ENCODE measurements at places on chromosomes 2 and 18.

- DNase-seq = no peak
These were observed 18.3 kb downstream of the NHEJ1 start for GRCh38 chr2:219142329-219142728.

GRCh38 chr2:134152045-134153010 is 101.5 kb upstream of the MGAT5 start:
- no peak for DNase-seq

DNA sequence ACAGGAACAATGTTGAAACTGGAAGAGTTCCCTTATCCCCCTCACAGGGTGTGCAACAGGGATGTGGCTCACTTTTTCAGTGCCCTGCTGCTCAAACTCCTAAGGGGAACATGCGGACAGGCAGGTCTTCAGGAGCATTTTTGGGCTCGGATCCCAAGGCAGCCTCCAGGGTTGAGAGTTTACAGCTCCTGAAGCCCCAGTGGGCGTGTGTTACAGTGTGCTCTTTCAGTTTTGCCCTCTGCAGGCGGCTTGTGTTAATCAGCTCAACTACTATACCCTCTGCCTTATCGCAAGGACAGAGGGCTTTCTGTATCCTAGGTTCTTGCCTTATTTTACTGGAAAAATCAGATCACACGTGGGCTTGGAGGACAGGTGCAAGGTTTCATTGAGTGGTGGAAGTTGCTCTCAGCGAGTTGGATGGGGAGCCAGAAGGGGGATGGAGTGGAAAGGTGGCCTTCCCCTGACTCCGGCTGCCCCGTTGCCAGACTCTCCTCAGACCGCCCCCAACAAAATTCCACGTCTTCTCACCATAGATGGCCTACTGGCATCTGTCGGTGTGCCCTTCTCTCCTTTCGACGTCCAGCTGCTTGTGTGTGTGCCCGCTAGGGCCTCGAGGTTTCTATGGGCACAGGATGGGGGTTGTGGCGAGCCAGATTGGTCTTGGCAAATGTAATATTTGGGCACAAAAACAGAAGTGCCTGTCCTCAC is 541.9 kb downstream of the TMX3 start:
- DNase-seq = no peak

DNA sequence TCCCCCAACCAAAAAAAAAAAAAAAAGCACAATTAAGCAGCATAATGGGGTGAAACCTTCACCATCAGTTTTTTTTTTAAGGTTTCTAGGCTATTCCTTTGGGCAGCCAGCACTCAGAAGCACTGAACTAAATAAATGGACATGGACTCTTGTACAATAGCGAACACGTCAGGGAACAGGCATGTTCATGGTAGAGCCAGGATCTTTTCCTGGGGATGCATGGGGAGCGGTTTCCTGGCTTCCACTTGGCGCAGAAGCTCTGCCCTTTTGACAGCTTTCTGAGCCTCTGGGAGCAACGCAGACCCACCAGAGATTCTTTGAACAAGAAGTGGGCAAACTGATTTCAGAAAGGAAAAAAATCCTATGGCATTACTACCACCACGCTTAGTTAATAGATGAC is 35.0 kb downstream of the ALPK2 start:
- no peak for DNase-seq

- DNase-seq = no peak
These were observed 41.1 kb downstream of the TMEM37 start for GRCh38 chr2:119472749-119473148.

DNA sequence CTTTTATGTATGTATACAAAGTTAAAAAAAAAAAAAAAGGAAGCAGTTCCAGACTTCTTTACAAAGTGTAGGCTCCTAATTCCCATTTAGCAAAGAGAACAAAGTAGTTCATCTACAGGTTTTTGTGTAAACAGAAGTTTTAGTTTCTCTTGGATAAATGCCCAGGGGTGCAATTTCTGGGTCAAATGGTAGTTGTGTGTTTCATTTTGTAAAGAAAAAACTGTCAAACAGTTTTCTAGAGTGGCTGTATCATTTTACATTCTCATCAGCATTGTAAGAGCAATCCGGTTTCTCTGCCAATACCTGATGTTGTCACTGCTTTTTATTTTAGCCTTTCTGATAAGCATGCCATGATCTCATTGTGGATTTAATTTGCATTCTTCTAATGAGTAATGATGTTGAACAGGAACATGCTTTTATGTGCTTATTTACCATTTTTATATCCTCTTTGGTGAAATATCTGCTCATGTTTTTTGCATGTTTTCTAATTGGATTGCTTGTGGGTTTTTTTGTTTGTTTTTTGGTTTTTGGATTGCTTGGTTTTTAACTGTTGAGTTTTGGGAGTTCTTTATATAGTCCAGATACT is 16.6 kb upstream of the PSME4 start:
- no peak for DNase-seq

DNA sequence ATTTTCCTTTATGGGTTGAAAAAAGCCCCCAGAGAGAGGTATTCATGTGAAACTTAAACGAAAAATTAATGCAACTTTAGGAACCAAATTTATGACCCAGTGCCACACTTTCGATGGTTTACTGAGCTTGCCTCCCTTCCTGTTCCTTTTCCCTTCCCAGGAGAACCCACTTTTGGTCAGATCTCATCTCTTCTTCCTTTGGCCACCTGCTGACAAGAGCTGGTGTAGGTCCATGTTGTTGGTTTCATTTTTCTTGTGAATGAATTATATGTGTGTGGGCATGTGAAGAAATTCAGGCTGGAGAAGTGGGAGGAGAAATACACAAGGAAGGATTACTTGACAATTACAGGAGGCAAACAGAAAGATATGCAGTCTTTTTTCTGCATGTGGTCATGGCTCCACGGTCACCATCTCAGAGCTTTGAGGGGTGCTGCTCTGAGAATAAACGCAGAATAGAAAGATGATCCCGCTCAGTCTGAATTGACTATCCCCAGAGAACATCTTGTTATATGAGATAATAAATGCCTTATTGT is 111.3 kb upstream of the TCF4 start:
- no peak for DNase-seq

DNA sequence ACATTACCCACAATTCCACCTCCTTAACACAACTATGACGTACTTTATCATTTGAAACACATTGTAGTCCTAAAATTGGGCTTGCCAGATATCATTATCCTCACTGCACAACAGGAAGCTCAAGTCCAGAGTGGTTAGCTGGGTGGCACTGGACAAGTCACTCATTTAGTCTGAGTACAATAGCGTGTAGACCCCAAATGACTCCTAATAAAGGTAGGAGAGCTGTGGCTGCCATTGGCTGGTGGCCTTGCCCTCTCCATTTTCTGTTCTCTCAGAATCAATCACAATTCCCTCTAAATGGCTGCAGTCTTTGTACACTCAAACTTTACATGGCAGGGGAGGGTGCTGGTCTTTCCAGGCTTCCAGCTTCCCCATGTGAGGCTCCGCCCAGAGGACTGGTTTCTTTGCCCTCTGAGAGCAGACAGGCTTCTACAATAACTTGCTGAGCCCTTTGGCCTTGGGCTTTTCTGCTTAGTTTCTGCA is 11.7 kb downstream of the PSTPIP2 start:
- no peak for DNase-seq

DNA sequence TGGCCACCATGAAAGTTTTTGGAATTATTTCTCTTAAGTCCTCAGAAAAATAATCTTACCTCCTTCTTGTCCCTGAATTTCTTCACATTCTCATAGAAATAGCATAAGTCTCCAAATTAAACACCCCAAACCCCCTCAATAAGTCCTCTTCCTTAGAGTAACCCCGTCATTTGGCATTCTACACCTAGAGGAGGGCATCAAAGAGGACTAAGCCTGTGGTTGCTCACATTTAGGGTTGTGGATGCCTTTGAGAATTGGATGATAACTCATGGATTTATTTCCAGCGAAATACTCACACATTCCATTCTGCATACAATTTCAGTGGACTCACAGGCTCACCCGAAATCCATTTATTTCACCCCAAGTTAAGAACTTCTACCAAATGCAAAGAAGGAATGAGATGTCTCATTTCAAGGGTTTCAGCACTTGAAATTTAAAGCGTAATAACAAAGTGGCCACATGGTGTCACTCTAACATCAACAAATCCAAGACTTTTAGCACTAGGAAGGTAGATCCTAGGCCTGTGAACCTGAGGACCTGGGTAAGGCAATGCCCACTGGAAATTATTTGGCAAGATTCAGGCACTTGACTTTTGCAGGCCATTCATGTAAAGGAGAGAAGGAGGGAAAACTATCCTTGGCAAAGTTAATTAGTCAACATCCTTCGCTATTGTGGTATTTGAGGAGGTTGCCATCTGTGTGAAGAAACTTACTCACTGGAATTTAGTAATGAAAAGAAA is 24.6 kb downstream of the DYTN start:
- no peak for DNase-seq

- no peak for DNase-seq
These were observed 436.2 kb downstream of the SUCLG1 start for GRCh38 chr2:84022810-84023431.

DNA sequence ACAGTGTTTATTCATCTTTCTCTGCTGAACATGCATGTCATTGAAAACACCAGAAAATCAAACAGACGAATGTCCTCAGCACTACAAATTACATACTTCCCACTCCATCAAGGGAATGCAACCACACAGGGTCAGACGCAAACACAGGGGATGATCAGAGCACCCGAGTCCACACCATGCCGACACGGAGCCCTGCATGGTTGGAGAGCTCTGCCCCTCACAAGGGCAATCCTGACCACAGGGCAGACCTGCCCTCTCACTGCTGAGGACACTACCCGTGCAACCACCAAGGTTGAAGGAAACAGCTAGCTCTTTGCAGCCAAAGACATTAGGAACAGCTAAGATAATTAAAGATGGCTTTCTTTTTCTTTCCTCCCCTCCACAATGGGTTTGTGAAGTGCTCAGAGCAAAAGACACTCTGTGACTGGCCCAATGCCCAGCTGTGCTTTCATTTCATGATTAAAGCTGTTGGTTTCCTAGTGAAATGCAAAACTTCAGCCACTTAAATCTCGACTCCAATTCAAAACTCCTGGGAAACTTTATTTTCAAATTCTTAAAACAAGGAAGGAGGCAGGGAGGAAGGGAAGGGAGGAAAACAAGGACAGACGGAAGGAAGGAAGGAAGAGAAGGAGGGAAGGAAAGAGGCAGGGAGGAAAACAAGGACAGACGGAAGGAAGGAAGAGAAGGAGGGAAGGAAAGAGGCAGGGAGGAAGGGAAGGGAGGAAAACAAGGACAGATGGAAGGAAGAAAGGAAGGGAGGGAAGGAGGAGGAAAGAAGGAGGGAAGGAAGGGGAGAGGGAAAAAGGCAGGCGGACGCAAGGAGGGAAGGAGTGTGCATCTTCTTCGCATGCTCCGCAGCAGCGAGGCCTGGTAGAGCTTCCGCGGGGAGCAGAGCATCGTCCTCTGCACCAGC is 65.8 kb downstream of the NDUFA10 start:
- DNase-seq = no peak

GRCh38 chr18:1653873-1654272 is 749.2 kb downstream of the ADCYAP1 start:
- no peak for DNase-seq

DNA sequence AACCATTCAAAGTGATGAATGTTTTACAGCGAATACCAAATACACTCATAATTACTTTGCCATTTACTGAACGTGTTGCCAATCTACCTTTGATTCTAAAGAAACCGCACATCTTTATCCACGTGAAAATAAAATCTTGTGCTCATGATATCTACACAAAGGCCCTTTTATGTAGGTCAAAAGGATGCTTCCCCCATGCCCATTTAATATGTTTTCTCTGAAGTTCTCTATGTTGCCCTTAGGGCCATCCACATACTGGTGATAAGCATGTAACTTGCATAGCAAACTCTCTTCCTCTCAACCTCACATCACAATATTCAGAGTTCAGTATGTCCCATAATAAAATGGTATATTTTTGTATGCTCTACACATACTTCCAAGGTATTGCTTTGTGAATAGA is 380.0 kb upstream of the FIGN start:
- no peak for DNase-seq

DNA sequence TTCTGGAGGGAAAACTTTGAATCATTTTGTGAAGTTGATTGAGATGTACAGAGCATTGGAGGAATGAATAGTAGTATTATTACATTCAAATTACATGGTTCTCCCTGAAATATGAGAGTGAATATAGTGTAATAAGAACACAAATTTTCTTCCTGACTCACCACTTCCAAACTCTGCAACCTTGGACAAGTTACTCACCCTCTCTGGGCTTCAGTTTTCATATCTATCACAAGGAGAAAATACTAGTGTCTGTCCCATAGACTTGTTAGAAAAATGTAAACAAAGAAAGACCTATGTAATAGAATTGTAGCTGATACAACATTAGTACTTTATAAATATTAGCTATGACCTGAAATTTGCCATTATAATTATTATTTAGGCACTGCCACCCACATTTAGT is 150.8 kb downstream of the LRRTM1 start:
- no peak for DNase-seq

DNA sequence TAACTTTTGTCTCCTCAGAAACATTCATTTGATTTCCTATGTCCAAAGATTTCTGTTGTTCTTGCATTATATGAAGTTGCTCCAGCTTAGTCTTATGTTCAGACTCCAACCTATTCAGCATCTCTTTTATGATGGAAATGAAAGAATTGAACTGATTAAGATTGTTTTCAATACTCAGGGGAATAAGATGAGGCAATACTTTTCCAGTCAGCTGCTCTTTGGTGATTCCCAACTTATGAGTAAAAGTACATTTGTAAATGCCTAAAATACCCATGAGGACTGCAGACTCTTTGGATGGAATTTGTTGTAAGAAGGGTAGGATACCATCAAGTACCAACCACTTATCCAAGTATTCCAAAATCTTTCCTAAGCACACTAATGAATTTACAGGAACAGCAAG is 39.8 kb downstream of the TRAK2 start:
- no peak for DNase-seq

DNA sequence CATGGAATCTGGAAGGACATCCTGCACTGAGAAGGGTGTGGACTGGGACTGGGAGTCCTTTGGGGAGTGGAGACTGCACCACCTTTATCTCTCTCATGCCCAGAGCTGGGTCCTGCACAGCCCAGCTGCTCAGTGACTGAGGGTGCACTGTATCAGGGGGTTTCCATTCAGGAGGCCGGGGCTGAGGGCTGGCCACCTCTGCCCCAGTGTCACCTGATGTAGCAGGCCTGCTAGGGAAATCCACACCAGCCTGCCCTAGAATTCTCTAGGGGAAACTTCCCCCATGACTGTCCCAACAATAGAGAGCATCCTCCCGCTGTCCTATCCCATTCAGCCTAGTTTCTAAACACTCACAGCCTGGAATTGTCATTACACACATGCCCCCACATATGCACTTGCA is 116.7 kb downstream of the CTIF start:
- no peak for DNase-seq

- DNase-seq = no peak
These were observed 22.2 kb upstream of the MLPH start for GRCh38 chr2:237464757-237465391.

All from activated naive CD4-positive, alpha-beta T cell treated with Interleukin-2 at 50 U/mL for 16 hours (primary cell).